Activated B cell treated with CpG ODN at 0.5 μM for 24 hours (primary cell): ENCODE measurements at places on chromosomes 1 and 21.

- no peak for DNase-seq
These were observed 58.7 kb upstream of the APOBEC4 start for GRCh38 chr1:183711741-183712361.

DNA sequence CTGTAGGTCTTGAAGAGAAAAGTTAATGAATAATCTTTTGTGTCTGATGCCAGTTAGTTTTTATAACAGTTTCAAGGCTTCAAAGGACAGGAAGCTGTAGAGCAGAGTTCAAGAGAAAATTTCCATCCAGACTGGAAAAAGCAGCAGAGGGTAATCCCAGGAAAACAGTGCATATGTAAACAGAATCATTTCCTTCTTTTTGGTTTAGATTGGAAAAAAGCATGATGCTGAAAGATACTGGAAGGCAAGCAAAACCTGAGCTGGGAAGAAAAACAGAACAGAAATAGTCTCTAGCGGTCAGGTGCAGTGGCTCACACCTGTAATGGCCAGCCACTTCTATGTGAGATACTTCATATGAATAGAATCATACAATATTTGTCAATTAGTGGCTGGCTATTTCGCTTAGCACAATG is 71.9 kb downstream of the ZSWIM5 start:
- DNase-seq, result no peak

DNA sequence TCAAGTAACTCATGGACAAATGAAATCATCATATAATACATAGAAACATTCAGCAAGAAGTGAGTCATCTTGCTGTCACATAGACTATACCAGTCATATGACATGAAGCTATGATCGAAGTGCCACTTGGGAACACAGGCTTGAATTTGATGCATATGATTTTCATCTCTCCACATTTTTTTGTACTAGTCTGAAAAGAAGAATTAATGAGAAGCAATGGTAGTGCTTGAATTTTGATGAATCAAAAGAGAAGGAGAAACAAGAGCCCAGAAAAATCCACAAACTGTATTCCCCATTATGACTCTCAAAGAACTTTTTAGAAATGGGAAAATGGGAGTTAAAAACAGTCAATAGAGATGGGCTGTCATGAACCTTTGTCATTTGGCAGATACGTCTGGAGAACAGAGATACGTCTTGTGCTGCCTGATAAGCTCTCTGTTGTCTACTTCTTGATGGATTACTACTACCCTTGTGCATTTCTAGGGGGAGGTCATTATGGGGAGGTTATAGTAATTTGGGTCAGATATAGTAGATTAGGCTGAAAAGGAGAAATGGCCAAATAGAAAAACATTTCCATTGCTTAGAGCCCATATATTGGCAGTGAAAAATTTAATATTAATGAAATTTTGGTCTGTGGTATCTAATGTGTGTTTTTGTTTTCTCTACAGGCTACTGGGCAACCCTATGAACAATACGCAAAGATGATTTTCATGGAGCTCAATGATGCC is 8.0 kb upstream of the LEPR start:
- no peak for DNase-seq

DNA sequence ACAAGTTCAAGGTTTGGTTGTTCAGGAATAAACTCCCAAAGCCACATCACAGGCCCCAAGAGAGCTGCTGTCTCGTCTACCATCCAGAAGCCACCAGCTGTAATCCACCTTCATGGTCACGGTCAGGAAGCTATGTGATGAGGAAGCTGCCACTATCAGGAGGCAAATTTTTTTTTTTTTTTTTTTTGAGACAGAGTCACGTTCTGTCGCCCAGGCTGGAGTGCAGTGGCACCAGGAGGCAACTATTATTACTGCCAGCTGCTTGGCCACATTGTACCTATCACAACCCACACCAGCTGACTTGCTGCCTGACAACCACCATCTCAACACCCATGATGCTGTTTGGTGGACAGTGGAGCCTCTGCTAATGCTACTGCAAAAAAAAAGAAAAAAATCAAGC is 124.1 kb downstream of the OMA1 start:
- no peak for DNase-seq

GRCh38 chr1:66282343-66282852 is 251.6 kb upstream of the SGIP1 start:
- DNase-seq, result no peak

DNA sequence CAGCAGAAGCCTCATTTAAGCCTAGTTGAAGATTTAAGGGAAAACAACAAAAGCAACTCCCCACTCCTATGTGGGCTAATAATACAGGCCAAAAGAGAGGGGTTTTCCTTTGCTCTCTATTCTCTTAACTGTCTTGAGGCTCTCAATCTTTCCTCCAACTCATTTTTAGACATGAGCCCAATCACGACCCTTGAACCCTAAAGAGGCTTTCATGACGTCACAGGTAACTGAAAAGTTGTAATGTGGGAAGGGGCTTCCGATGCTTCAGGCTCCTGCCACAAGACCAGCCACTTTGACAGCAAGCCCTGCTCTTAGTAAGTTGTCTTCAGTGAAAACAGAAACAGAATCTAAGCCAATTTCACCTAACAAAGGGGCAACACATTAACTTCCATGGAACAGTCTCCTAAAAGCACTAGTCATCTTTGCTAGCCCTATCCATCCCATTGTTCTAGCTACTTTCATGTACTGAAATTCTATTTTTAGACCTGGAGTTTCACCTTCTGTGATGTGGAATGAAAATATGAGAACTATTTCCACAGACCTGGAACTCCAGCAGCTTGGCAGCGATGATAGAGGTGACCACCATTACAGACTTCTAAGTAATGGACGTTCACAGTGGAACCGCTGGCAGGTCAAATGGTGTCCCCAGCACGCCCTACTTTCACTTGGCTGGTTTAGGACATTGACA is 36.3 kb downstream of the GPR161 start:
- no peak for DNase-seq

DNA sequence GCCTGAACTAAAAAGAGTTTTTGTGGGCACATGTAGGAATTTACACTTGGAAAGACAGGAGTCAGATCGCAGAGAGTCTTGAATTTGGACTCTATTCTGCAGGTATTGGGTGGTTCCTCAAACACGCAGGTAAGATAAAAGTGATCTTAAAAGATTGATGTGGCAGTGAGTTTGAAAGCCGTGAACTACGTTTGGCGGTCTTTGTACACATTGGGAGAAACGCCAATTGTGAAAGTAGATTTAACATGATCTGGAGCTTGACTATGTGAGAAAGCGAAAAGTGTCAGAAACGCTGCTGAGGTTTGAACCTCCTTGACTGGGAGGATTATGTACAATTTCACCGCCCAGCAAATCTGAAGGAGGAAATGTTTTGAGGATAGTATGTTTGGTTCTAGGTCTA is 1.5 kb upstream of the PPP2R5A start:
- DNase-seq, result no peak

GRCh38 chr1:28983509-28984310 is 69.3 kb downstream of the EPB41 start:
- no peak for DNase-seq

- DNase-seq, result no peak
These were observed 265.2 kb upstream of the VAMP3 start for GRCh38 chr1:7505771-7506453.

DNA sequence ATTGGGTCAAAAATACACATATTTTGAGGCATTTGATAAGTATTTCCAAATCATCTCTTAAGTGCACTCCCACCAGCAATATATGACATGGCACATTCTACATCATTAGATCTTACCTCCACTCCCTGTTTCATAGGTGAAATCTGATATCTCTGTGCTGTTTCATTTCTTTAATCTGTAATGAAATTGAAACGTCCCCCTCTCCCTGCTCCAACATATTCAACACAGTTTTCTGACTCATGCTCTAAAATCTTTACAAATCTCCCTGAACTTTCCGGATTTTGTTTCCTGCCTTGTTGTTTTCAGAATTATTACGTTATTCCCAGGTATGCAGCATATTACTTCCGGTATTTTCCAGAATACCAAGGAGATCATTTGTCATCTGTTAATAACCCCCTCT is 66.1 kb upstream of the AKT3 start:
- no peak for DNase-seq

- DNase-seq, result no peak
These were observed 143.4 kb upstream of the CHRM3 start for GRCh38 chr1:239243006-239243405.

GRCh38 chr1:35058988-35059387 is 20.2 kb upstream of the ZMYM1 start:
- no peak for DNase-seq

DNA sequence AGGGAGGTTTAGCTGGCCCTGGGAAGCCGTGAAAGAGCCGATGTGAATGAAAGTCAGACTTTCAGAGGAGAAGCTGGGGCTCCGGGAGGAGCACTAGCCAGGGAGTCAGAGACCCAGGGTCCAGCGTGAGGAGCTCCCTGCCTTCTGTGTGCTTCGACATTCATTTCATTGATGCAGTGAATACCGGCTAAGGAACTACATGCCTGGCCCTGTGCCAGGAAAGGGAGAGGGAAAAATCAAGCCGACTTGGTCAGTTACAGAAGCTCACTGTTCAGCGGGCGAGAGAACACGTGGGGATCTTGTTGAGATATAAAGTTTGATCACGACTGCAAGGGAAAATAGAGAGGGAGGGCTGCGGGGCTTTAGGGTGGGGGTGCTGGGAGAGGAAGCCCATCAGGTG is 76.7 kb upstream of the RUNX3 start:
- no peak for DNase-seq

GRCh38 chr1:220483700-220484099 is 44.2 kb upstream of the MARK1 start:
- no peak for DNase-seq

- no peak for DNase-seq
These were observed 14.8 kb upstream of the ADGRB2 start for GRCh38 chr1:31778763-31779488.

DNA sequence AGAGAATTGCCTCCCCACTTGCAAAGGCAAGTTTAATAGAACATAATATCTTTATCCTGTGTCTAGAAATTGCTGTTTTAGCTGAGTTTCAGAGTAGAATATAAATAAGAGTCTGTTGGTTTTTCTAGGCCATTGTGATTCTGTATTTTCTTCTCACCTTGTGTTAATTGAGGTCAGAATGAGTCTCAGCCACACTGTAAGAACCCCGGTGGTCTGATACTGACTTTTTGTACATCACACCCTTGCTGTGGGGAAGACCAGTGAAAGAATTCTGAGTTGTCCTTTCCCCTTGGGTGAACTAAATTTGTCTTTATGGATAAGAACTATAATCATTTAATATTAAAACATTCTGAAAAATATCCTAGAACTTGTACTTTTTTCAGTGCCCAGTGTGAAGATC is 6.8 kb downstream of the HIPK1 start:
- no peak for DNase-seq

GRCh38 chr1:62068416-62068843 is 126.2 kb upstream of the L1TD1 start:
- no peak for DNase-seq

DNA sequence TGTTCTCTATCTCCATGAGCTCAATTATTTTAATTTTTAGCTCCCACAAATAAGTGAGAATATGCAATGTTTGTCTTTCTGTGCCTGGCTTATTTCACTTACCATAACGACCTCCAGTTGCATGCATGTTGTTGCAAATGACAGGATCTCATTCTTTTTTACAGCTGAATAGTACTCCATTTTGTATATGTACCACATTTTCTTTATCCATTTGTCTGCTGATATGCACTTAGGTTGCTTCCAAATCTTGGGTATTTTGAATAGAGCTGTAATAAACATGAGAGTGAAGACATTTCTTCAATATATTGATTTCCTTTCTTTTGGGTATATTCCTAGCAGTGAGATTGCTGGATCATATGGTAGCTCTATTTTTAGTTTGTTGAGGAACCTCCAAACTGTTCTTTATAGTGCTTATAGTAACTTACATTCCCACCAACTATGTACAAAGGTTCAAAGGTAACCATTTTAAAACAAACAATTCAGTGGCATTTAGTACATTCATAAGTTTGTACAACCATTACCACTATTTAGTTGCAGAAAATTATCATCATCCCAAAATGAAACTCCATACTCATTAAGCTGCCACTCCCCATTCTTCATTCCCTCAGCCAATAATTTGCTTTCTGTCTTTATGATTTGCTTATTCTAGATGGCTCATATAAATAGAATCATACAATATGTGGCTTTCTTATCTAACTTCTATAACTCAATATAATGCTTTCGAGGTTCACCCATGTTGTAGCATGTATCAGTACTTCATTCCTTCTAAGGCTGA is 255.9 kb upstream of the NFIA start:
- DNase-seq, result no peak

GRCh38 chr1:244231572-244232315 is 180.7 kb downstream of the ZBTB18 start:
- no peak for DNase-seq

GRCh38 chr1:97378596-97378995 is 542.2 kb downstream of the DPYD start:
- no peak for DNase-seq

DNA sequence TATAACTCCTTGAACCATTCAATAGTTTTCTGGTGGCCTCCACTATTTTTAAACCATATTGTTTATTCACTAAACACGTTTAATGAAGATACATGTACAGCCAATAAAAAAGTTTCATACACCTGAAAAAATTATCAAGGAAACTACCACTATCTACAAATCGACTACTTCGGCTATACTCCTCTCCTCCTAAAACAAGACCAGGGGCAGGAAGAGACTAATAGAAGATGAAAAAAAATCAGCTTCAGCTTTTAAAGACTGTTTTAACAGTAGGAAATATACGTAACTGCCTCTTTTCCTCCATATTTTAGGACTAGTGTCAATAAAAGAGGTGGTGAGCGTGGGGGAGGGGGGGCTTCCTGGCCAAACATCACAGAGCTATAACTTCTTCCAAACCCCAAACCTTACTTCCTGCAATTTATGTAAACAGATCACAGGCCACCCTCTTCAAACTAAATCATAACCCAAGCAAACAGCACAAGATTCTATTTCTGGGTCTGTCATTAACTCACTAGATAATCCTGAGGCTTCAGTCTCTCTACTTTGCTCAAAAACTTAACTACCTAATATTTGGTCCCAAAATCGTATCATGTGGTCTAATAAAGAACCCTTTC is 15.1 kb downstream of the FOXJ3 start:
- DNase-seq, result no peak

- DNase-seq, result no peak
These were observed 44.5 kb upstream of the OSBPL9 start for GRCh38 chr1:51572365-51572764.

GRCh38 chr1:231460614-231461013 is 38.5 kb upstream of the EGLN1 start:
- no peak for DNase-seq

- DNase-seq, result no peak
These were observed 111.9 kb downstream of the PTPN14 start for GRCh38 chr1:214439352-214440119.

GRCh38 chr1:99550198-99550597 is 95.7 kb upstream of the PALMD start:
- DNase-seq, result no peak
